Activated naive CD8-positive, alpha-beta T cell treated with anti-CD3 and anti-CD28 coated beads, Interleukin-2, amount 50 U/mL, for 16 hours (primary cell): ENCODE measurements at places on chromosomes 7 and 10.
A peak's percentile ranks its signal among the peaks of the same experiment; 100 is the strongest.

DNA sequence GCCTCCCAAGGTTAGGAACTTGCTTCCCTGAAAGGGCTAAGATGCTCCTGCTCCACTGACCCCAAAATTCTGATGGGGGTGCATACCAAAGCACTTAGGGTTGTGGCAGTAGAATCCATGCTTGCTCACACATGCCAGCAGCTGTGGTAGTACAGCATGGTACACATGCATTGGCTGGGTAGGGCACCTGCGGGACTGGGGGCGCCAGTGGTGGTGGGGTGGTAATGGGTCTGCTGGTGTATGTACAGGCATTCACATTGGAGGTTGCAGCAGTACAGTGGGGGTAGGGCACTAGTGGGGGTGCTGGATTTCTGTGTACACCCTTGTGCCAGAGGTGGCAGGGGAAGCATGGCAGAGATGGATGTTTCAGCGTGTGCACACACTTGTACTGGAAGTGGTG lies 72.3 kb upstream of the TAS2R16 start:
- no peak for DNase-seq

DNA sequence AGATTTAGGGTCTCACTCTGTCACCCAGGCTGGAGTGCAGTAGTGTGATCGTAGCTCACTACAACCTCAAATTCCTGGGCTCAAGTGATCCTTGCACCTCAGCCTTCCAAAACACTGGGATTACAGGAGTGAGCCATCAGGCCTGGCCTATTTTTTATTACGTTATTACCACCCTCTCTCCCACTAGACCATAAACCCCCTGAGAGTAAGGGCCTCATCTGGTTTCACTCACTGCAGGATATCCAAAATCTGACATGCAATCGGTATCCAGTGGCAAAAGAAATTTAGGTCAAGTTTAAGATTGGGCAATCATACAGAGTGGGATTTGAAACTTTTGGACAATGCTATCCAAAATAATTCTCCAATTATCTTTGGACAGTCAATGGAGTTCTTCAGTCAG lies 117.0 kb upstream of the NEBL start:
- DNase-seq: no peak

GRCh38 chr7:156892081-156892800 lies 742 bp downstream of the LMBR1 start:
- peak; percentile 45 for DNase-seq

GRCh38 chr7:36185756-36186155 lies 32.7 kb downstream of the EEPD1 start:
- DNase-seq: no peak

- no peak for DNase-seq
Observed at GRCh38 chr7:152512706-152513105, 76.9 kb upstream of the KMT2C start.

GRCh38 chr7:47932016-47932415 lies 16.2 kb downstream of the PKD1L1 start:
- no peak for DNase-seq

DNA sequence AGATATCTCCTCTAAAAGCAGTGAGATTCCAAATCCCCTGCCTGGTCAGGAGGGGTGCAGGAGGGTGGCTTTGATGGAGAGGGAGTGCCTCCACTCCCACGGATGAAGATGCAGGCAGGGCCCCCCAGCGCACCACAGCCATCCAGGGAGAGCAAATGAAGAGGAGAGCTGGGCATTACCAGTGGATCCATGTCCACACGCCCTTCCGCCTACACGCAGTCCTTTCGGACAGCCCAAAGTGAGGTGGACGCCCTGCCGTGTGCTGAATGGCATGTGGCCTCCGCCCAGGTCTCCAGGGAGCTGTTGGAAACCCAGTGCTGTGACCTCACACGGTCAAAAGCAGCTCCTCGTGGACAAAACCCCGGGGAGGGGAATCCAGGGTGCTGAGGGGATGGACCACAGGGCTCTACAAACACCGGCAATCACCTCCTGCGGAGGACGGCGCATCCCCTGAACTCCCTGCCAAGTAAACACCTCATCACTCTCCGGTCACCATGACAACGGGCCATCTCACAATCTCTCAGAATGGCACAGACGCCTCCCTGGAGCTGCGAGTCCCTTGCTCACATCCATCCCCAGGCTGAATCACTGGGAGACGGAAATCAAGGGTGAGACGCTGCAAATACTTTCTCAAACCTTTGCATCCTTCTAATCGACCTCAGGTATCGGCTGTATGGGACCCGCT lies 35.0 kb upstream of the DNAAF5 start:
- no peak for DNase-seq

DNA sequence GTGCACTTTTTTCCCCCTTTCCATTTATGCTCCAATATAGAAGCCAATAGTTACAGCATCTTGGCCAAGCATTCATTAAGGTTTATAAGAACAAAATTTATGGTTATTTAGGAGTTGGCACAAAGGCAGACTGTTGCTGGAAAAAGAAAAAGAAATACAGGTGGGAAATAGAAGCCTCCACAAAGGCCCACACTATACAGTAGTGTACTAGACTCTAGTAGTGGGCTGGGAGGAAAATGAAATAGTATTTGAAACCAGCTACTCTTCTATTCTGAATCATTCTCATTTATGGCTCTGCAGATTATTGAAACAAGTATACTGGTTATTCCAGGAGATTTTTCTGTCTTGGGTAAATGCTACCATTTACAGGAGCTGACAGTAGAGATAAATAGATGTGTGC lies 80.9 kb upstream of the CDK6 start:
- no peak for DNase-seq

DNA sequence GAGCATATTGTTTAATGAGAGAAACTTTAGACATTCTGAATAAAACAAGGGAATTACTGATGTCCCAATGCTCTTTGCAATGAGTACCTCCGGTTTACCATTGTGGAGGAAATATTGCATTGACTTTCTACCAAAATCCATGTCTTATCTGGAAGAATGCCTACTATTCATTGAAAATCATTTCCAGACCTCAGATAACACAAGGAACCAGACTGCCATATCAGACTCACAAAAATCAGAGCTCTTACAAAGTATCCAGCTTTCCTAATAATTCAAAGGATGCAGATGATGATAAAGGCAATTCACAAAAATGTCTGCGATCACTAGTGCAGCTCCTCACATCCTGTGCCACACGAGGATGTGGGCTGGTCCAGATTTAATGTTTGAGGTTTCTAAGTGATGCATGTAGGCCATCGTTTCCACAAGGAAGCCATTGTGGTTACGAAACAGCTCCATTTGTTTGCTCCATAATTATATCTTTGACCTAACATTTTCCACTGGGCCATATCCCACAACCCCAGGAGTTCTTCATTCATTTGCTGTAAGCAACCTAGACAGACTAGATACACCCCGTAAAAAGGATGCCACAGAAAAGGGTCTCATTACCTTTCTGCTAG lies 831.1 kb upstream of the C7orf33 start:
- DNase-seq: no peak

GRCh38 chr10:88489107-88489506 lies 94.0 kb downstream of the RNLS start:
- DNase-seq: no peak

- no peak for DNase-seq
Observed at GRCh38 chr10:112977426-112977898, 27.4 kb downstream of the TCF7L2 start.

GRCh38 chr10:121240011-121240410 lies 358.2 kb downstream of the FGFR2 start:
- no peak for DNase-seq

DNA sequence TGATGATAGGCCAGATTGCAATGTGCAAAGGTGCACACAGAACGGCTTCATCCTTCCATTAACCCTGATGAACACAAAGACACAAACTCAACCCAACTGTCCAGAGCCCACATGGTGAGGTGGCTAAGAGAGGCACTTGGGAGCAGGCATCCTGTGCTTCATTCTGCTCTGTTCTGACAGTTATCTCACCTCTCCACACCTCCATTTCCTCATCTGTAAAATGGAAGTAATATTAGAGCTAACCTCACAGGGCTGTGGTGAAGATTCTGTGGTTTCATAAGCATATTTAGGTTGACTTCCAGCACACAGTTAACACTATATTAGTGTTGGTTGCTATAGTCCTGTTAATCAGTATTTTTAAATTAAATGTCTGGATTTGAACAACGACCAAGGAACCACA lies 126.3 kb downstream of the TAX1BP1 start:
- no peak for DNase-seq

DNA sequence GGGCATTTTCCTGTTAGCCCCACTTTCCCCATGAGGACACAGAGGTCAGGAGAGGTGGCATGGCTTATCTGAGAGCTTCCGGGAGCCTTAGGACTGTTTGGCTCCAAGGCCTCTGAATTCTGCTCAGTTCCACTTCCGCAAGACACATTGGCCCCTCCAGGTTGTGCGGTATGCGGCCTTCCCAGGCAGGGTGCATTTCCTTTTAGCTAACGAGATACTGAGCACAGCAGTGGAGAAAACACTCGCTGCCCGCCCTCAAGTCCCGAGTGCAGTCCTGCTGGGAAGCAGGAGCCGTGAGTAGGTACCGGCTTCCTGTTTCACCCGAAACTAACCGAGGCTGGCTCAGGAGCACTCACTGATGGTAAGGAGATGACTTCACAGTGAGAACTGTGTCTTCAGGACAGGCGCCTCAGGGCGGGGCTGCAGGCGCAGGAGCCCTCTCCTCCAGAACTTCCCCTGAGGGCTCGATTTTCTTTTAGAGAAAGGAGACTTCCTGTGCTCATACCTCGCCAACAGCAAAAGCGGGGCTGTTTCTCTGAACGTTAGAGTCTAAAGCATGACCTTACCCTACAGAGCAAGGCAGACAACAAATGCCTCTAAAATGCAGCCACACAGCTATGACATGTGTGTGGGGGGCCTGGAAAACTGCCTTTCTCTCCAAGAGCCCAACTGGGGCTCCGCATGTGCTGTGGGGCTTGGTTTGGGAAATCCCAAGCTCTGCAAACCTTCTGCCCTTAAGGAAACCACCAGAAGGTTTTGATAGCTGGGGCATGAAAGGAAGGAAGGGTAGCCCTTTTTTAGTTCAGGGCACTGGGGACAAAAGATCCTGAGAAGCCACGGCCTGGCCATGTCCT lies 25.9 kb downstream of the RGS10 start:
- DNase-seq: no peak

- DNase-seq: no peak
Observed at GRCh38 chr10:1736972-1737221, 428 bp downstream of the ADARB2 start.

DNA sequence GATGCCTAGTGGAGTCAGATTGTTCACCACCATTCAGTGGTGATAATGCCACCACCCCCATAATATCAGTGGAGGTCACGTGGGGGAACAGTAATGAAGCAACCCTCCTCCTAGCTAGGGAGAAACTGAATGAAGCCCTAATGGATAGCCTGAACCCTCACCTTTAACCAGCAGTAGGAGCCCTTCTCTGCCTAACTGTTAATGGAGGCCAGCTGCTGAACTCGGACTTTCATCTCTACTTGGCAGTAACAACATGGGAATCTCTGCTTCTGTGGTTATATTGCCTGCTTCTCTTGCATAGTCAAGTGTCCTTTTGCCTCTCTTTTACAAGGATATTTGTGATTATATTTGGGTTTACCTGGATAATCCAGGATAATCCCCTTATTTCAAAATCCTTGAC lies 1097.9 kb downstream of the REEP3 start:
- DNase-seq: no peak

DNA sequence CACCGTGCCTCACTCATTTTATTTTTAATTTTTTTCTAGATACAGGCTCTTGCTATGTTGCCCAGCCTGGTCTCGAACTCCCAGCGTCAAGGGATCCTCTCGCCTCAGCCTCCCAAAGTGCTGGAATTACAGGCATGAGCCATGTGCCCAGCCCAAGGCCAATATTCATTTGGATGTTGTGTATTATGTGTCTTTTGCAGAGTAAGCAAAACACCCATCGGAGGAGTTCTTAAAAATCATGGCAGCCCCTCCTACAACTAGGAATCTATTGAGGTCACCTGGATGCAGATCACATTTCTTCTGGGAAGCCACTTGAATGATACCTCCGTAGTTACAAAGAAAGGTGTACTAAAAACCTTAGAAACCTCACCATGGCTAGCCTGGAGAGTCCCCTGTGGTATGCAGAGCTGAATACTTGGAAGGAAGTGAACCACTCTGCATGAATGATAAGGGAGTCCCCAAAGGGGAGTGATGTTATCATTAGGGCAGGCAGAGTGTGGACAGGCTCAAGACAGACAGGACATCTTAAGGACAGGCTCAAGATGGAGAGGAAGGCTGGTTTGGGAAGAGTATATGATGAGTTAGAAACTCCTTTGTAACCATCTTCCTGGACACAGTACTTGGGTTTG lies 185.7 kb downstream of the TAX1BP1 start:
- no peak for DNase-seq

DNA sequence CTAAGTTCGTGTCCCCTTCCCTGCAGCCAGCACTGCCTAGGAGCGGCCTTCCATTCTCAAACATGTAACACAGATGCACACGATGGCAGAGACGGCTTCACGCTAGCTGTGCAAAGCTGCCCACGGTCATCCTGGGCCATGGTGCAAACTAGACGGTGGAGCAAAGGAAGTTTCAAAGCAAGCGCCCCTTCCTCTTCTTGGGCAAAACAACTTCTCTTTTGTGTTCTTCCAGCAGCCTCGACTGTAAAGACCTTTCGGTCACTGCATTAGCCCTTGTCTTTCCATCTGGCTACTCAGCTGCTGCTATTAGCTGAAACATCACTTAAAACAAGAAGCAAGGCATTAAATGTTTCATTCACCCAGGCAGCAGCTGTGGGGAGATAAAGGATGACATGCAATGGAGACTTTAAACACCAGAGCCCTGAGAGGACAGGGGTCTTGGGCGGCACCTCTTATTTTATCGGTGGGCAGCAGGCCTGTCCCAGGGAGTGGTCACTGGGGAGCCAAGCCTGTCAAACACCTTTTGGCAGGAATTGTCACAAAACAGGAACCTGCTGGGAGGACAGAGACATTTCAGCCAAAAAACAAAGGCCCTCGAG lies 214.8 kb downstream of the KLF6 start:
- DNase-seq: no peak

DNA sequence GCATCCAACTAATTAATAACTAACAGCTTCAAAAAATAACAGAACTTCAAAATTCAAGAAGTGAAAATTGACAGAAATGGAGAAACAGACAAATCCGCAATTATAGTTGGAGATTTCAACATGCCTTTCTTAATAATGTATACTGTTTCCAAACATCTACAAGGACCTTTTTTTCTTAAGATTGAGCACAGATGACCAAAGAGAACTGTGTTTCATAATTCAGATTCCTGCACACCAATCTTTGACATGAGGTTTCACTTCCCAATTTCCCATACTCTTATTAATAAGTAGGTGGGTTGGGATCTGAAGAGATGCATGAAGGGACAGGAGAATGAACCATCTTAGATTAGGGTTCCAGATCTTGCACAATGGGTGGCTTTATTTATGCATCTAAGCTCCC lies 24.9 kb upstream of the GIMAP7 start:
- DNase-seq: no peak
